ENCODE measurements at places on chromosomes 4 and X.
A peak's percentile ranks its signal among the peaks of the same experiment; 100 is the strongest.

- no peak for DNase-seq
These were observed 40.1 kb upstream of the KLHL8 start for GRCh38 chr4:87260477-87260876.

DNA sequence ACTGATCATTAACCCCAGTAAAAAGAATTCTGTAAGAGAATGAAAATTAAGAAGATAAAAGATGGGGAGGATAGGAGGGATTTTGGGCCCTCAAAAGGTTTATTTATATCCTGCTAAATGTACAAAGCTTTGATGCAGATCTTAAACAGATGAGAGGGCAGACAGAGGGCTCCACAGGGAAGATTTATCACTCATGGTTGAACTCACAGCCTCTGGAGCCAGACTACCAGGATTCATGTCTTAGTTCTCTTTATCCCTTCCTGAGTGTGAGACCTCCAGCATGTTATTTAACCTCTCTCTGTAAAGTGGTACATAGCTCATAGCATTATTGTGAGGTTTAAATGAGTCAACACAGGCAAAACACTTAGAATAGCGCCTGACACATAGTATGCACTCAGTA, 74.4 kb downstream of the SOWAHB start:
- DNase-seq = no peak

GRCh38 chr4:107351196-107351595, 315.1 kb upstream of the DKK2 start:
- DNase-seq = no peak

DNA sequence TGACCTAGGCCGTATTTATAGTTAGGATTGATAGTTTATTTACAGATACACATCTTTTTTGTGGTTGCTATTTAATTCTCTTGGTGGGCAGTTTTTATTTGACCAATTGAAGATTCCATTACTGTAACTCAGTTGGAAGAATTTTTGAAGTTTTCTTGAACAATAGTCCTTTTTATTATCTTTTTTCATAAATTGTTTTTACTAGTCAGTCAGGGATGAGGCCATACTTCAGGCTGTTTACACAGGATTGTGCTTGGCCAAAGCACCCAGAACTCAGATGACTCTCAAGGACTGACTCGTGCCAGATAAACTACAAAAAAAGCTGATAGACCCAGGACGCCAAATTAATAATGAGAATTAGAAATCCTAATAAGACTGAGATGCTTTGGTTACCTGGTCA, 7.0 kb downstream of the HERC3 start:
- DNase-seq = no peak

DNA sequence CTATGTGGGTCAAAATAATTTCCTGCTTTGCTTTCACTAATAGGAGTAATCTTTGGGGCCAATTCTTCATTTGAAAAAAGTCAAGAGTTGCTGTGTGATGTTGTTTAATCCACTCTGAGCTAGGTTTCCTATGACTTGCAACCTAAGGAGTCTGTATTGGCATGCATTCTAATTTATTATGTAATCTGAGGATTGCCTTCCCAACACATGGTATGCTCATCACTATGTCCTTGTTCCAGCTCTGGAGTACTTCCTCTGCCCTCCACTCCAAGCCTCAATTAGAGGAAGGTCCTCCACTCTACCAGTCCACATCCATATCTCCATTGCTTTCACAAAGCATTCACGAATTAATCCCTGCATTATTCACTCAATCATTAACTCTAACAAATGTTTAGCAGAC, 56.1 kb downstream of the PPP3CA start:
- DNase-seq = no peak

- no peak for DNase-seq
These were observed 1237.1 kb downstream of the PCDH19 start for GRCh38 chrX:99172958-99173357.

DNA sequence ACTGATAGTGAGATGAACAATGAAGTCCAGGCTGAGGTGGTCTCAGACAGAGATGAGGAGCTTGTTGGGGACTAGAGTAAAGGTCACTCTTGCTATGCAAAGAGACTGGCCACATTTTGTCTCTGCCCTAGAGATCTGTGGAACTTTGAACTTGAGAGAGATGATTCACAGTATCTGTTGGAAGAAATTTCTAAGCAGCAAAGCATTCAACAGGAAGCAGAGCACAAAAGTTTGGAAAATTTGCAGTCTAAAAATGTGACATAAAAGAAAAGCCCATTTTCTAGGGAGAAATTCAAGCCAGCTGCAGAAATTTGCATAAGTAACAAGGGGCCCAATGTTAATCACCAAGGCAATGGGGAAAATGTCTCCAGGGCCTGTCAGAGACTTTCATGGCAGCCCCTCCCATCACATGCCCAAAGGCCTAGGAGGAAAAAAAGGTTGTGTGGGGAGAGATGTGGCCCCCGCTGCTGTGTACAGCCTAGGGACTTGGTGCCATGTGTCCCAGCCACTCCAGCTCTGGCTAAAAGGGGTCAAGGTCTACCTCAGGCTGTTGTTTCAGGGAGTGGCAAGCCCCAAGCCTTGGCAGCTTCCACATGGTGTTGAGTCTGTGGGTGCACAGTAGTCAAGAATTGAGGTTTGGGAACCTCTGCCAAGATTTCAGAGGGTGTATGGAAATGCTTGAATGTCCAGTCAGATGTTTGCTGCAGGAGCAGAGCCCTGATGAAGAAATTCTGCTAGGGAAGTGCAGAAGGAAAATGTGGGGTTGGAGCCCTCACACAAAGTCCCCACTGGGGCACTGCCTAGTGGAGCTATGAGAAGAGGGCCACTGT, 262.8 kb downstream of the DKK2 start:
- DNase-seq = no peak

DNA sequence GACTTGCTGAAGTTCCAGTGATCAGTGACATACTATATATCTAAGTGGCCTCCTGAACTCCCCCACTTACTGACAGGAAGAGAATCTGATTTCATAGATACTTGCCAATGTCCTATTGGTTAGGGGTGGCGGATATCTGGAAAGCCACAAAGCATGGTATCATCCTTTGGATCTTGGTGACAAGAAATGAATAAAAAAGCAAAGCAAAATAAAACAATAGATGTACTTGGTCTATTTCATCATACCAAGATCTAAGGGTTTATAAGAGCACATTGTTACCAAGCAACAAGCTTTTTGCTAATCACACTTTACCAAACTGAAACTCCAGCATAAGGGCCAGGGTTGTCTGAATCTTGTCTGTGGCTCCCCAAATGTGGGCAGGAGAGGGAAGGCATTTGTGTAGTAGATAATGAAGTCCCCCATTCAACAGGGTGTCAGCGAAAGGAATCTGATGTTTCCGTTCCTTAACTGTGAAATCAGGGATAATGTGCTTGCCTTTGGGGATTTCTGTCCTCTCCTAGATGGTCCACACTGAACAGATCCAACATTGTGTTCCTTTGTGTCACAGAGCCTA, 125.0 kb upstream of the SMIM10 start:
- no peak for DNase-seq

DNA sequence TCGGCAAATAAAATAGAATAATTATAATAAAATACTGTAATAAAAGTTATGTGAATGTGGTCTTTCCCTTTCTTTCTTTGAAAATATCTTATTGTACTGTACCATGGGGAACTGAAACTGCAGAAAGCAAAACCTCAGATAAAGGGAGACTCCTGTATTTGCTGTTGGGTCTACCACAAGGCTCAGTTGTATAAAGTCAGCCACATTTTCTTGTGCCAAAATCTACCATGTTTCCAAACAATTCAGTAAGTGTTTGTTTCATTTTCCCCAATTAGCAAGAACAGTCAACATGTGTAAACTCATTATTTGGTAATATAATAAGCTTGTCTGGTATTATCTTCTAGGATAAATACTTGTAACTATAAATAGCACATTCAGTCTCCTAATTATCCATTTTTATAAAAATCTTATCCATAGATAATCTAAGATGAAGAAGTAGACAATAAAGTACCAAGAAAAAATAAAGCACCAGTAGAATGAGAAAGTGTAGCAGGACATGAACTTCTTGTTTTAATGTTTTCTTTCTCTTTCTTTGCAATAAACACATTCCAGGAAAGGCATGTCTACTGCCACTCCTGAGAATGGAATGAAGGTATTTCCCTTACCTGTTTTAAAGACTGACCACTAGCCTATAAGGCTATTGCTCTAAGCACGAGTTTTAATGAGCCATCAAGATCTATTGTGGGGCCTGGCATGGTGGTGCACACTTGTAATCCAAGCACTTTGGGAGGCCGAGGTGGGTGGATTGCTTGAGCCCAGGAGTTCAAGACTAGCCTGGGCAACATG, 15.0 kb upstream of the OTUD4 start:
- DNase-seq = no peak

GRCh38 chr4:7759216-7759615, 180.4 kb downstream of the AFAP1 start:
- peak; percentile 16 for DNase-seq

- DNase-seq = no peak
These were observed 10.9 kb downstream of the SAP30 start for GRCh38 chr4:173381610-173382009.

- no peak for DNase-seq
These were observed 29.7 kb downstream of the BCOR start for GRCh38 chrX:40068048-40068447.

GRCh38 chr4:18938343-18939099, 917.0 kb upstream of the LCORL start:
- no peak for DNase-seq

- DNase-seq = no peak
These were observed 40.2 kb upstream of the ZNF81 start for GRCh38 chrX:47796433-47796906.

GRCh38 chrX:14899607-14900006, 26.4 kb downstream of the MOSPD2 start:
- DNase-seq = no peak

DNA sequence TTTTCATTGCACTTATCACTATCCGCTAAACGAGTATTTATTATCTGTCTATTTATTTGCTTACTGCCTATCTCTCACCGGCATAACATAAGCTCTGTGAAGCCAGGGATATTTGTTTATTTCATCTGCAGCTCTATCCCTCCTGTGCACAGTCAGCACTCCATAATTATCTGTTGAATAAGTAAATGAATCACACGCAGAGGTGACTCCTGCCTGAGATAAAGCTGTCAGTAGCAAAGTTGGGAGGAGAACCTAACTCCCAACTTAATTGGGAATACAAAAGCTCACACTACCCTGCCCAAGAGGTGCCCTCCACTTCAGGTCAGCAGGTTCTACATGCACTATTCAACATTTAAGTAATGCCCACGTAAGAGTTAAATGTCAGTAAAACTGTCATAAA, 85.7 kb downstream of the CORIN start:
- DNase-seq = no peak

- DNase-seq = no peak
These were observed 42.7 kb upstream of the PHEX start for GRCh38 chrX:21989384-21989783.

- no peak for DNase-seq
These were observed 13.3 kb downstream of the UBA6 start for GRCh38 chr4:67687636-67688035.

GRCh38 chrX:148070504-148070877, 89.4 kb downstream of the FMR1NB start:
- no peak for DNase-seq

GRCh38 chr4:159366966-159367780, 264.3 kb downstream of the RAPGEF2 start:
- DNase-seq = no peak

- no peak for DNase-seq
These were observed 21.4 kb upstream of the CENPU start for GRCh38 chr4:184755278-184755677.

DNA sequence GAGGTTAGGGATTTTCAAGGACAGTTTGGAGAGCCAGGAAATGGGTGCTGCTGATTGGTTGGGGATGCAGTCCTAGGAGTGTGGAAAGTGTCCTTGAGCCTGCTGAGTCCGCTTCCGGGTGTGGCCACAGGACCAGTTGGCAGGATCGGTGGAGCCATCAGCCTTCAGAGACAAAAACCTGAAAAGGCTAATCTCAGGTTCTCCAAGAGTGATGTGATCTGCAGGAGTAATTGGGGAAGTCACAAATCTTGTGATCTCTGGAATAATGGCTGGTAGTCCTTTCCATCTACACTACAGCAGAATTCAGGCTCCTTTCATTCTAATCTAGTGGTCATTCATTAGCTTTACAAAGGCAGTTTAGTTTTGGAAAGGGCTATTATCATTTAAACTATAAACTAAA, 55.9 kb upstream of the BMP2K start:
- DNase-seq = no peak

GRCh38 chrX:123504047-123504446, 228.8 kb downstream of the THOC2 start:
- no peak for DNase-seq

DNA sequence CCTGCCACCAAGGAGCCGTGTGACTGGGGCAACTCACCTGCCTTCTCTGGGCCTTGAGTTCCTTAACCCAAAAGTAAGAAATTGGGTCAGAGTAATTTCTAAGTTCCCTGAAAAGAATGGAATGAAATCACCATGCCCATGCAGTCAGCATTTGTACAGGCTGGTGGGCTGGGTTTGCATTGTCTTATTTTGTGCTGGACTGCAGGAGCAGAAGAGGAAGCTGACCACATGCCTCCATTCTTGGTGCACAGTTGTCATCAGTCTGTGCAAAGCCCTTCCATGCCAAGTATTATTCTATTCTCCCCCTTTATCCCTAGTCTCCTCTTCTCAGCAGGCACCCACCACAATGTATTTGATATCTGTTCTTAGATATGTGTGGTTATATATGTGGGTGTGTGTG, 56.3 kb downstream of the FHDC1 start:
- DNase-seq = no peak

- DNase-seq = no peak
These were observed 10.9 kb downstream of the DLG3 start for GRCh38 chrX:70455366-70456202.

- no peak for DNase-seq
These were observed 152.1 kb upstream of the HPGD start for GRCh38 chr4:174674305-174674840.

DNA sequence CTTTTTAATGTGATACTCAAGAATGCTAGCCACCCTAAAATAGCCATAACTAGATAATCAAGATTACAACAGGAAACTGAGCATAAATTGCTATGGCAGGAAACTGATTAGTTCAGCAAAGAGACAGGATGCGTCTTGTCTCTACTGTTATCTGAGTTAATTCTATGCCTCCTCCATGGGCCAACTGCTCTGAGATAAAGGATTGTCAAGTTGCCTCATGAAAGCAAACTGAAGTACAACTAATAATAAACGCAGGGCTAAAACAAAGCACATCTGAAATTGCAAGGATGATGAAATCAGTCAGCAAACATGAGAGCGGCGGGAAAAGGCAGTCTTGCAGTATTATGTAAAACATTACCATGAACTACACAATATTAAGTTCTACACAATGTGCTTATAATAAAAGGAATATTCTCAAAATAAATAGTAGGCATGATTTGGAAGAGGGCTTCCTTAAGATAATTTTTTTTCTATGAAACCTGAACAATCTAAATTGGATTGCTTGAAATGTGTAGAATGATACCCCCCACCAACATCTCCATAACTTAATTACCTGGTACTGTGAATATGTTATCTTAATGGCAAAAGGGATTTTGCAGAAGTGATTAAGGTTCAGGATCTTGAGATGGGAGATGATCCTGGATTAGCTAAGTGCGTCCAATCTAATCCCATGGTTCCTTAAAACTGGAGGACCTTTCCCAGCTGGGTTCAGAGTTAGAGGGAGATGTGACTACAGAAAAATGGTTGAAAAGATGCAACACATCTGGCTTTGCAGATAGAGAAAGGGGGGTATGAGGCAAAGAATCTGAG, 65.9 kb downstream of the ANTXR2 start:
- no peak for DNase-seq
